Cardiac atrium fibroblast (primary cell): ENCODE measurements at places on chromosomes 7 and 10. TPM values are rescaled to one million over a fixed set of nuclear protein-coding genes. Genes with fewer than 3 reads are reported as not detected.

The PLAU gene
- 49.1 and 55.2 TPM in 2 replicates for total RNA-seq

The OR2A12 gene
- not detected in 2 replicates for total RNA-seq

The CPA2 gene
- not detected in 2 replicates for total RNA-seq

The NRCAM gene
- total RNA-seq, result 27.4 and 67.4 TPM in 2 replicates

The CALHM1 gene
- not detected in 2 replicates for total RNA-seq

The GPR26 gene
- not detected in 2 replicates for total RNA-seq

The EGFR gene
- 35.4 and 49.9 TPM in 2 replicates for total RNA-seq

The KIAA1549 gene
- 0.54 and 1.3 TPM in 2 replicates for total RNA-seq

The NXPH1 gene
- total RNA-seq, result not detected in 2 replicates

The CTAGE6 gene
- total RNA-seq, result not detected in 2 replicates

The GPR37 gene
- total RNA-seq, result 0.36 TPM in 1 of 2 replicates, not detected in the other

The MAT1A gene
- total RNA-seq, result not detected in 2 replicates
